HFFc6 (cell line): ENCODE measurements at places on chromosomes 6 and 20.

DNA sequence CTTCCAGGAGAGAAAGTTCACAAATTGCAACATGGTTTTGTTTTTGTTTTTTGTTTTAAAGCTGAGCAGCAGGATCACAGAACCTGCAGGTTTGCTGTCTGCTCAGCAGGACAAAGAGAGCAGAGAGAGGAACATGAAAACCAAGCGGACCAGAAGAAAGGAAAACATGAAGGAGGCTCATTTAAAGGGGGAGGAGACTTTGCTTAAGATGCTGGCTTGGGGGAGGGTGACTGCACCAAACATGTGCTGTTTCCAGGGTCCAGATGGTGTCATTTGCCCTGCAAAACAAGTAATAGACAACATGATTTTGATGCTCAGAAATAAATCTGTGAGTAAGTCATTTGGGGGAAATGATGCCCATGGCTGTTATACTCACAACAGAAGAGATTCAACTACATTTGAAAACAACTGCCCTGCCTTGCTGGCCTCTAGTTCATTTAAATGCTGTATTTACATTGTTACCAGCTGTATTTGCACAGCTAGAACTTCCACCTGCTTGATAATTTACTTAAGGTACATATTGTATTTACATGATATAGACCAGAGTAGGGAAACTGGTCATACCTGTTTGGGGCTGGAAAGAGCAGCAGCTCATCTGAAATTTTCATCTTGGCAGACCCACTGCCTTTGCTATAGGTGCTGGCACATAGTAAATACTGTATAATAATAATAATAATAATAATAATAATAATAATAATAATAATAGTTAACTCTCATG is 32.2 kb upstream of the CHD6 start:
- DNase-seq = no peak

GRCh38 chr20:53678990-53679596 is 85.5 kb upstream of the ZNF217 start:
- no peak for DNase-seq

- DNase-seq = no peak
Measured at GRCh38 chr6:111301946-111302345, 181.1 kb downstream of the REV3L start.

GRCh38 chr6:106132153-106132698 is 46.1 kb downstream of the PRDM1 start:
- DNase-seq = no peak

- no peak for DNase-seq
Measured at GRCh38 chr6:144156991-144157390, 6.7 kb downstream of the STX11 start.

- no peak for DNase-seq
Measured at GRCh38 chr20:40715491-40715890, 26.5 kb upstream of the MAFB start.

DNA sequence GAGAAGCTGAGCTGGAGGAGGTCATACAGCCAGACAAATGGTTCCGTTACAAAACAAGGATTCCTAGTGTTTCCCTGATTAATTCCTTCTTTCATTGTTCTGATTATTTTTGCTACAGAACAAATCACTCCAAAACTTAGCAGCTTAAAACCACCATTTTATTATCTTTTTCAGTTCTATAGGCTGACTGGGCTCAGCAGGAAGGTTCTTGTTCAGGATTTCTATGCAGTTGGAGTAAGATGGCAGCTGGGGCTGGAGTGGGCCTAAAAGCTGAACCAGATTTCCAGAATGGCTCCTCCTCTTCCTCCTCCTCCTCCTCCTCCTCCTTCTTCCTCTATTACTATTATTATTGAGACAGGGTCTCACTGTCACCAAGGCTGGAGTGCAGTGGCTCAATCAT is 112.2 kb upstream of the SHLD1 start:
- DNase-seq = no peak

- no peak for DNase-seq
Measured at GRCh38 chr6:133532908-133533307, 291.8 kb downstream of the EYA4 start.

DNA sequence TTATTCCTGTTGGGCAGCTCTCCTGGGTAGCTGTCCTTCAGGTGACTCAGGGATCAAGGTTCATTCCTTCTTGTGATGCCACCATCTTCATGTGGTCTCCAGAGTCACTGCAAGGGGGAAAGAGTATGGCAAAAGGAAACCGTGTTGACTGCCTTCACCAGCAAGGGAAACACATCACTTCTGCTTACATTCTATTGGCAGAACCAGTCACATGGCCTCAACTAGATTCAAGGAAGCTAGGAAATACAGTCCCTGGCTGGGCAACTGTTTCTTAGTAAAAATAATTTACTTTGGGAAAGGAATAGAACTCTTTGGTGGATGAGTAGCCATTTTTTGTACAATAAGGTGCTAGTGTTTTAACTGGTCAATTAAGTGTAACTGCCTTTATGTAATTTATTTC is 5.3 kb downstream of the ANKRD6 start:
- no peak for DNase-seq

- no peak for DNase-seq
Measured at GRCh38 chr20:23666698-23667097, 22.1 kb downstream of the CST4 start.

DNA sequence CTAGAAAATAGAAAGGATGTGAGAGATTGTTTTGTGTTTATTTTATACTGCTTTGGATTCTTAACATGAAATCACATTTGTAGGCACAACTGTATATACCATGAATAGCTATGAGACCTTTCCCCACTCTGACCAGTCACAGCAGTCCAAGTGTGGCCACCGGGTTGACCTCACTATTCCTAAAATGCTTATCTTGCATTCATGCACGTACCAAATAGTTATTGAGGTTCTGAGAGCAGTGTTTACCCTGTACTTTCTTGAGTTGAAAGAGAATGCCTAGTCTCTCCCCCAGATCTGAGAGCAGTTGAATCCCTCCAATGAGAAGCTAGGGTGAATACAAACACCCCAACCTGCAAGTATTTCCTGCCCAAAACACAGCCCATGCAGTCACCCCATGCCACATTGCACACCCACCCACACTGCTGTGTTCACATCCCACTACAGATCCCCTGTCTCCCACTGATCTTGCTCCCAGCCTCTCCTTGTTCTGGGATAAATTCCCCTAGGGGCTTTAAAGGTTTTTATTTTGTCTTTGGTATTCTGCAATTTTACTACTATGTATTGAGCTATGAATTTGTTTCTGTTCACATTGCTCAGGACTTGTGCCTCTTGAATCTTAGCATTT is 51.6 kb downstream of the GOPC start:
- no peak for DNase-seq

DNA sequence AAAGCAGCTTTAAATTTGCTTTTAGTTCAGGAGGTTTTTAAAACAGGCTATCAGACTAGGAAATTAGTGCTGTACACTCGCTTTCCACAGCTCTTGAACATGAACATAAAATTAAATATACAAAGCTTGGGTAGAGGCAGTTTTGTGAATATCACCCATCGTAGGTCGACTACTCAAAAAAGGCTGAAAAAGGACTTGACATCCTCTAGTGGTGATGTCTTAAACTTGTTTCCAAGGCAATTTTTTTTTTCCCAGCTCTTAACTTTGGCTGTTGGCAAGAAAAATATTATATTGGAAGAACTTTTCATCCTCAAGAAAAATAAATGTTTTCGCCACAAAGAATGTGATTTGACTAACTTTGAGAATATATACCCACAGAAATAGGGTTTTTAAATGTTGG is 2.9 kb downstream of the MAP7 start:
- peak; percentile 32 for DNase-seq

- no peak for DNase-seq
Measured at GRCh38 chr6:117506907-117507306, 24.4 kb downstream of the DCBLD1 start.

- no peak for DNase-seq
Measured at GRCh38 chr6:166393535-166393823, 10.7 kb upstream of the MPC1 start.

DNA sequence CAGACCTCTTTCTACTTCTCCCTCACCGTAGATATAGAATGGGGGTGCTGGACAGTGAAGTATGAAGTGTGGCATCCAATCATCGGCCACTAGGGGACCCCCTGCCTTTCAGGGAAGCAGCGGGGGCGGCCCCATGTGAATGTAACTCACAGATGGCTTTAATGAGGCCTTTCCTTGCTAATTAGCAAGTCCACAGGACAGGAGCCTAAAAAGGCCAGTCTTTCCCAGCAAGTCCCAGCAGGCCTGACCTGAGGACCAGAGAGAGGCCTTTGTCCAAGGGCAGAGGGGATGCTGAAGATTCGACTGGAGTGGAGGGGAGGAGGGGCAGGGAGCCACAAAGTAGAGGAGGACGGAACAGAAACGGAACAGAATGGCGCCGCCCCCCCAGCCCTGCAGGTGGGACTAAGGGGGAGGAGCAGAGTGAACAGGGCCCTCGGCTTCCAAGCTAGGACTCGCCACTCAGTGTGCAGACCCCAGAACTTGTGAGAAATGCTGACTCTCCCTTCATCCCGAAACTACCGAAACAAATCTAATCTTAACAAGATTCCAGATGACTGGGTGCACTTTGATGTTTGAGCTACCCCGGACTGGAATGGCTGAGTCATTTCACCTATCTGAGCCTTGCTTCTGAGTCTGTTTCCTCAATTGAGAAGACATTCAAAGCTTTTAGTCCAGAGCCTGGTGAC is 5.8 kb downstream of the C6orf132 start:
- peak; percentile 74 for DNase-seq

GRCh38 chr20:284172-284571 is 6.4 kb downstream of the C20orf96 start:
- no peak for DNase-seq

DNA sequence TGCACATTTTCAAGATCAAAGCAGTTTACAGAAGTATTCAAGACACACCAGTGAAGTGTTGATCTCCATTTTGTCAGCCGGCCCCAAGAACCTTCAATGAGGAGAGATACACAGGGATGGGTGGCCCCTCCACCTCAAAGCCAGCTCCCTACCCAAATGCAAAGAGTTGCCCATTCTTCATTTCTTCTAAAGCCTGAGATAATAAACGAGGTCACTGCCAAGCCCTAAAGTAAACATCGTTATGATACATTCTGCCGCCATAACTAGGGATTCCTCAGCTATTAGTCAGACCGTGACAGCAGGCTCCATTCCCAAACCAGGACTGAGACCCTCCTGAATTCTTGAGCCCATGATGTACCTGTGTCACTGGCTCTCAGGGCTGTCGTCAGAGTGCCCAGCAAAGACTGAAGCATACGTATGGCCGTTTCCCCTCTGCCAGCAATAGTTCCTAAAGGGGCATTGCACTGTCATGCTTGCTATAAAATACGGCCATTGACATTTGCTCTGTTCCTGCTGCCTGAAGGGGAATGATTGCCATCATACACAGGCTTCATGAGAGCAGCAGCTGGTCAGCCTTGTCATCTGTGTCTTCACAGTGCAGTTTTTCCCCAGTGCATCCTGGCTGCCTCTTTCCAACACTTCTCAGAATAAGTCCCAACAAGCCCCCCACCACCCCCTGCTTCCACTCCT is 41.7 kb downstream of the ISM1 start:
- no peak for DNase-seq

DNA sequence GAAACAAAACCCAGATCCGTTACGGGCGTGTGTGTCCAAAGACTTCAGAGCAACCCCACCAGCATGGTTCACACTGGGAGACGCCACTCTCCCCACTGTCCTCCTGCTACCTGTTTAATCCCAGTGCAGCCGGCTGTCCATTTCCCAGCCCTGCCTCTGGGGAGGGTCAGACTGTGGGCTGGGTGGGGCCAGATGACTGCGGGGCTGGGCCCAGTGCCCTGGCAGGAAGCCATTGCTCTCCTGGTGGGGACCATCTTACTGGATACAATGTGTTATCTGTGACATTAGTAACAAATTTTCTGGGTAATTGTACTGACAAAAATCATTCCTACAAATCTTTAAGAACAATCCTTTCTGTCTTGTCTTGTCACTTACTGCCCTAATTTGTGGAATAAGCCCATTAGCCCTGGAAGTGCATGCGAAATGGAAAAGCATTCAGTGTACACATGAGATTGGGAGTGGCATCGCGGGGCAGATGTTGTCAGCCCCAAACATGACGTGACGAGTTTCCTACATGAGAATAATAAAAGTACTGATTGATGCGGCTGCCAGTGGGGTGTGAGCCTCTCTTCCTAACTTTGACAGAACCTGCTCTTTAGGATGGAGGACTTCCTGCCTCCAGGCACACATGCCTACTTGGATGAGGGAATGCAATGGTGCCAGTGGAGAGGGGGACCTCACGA is 37.9 kb upstream of the PCMTD2 start:
- DNase-seq = no peak

DNA sequence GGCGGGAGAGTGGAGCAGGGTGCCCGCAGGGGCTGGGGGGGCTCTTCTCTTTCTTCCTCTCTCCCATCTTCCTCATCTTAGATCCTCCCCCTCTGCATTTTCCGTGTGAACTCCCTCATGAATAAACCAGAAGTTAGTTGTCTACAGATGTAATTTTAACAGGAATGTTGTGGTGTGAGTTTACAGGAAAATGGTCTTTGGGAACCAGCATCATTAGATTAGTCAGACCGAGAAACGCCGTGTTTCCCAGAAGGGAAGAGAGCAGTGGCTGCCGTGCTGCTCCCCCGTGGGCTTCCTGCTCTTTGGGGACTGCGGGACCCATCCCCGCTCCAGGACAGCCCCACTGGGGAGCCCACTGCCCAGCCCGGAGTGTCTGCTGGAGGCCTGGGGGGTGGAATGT is 3.4 kb downstream of the MYT1 start:
- DNase-seq = no peak

DNA sequence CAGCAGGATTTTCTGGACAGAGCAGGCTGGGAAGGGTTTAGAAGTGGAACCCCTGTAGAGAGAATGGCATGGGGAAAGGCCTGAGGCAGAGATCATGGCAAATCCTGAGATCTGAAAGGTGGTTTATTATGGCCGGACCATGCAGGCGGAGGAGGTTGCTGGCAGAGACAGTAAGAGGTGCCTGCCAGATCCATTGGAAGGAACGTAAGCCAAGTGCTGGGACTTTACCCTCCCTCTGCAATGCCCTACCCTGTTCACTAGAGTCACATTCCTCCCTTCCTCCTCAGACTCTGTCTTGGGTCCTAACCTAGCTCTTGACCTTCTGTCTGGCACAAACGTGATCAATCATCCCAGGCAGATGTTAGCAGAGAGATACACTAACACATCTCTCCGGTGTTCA is 66.4 kb upstream of the SLC22A23 start:
- DNase-seq = no peak

GRCh38 chr6:157135691-157136090 is 187.6 kb downstream of the TMEM242 start:
- peak; percentile 9 for DNase-seq

- DNase-seq = no peak
Measured at GRCh38 chr6:42229506-42230119, 12.0 kb upstream of the MRPS10 start.

GRCh38 chr6:148328876-148329555 is 13.6 kb upstream of the SASH1 start:
- DNase-seq = no peak

GRCh38 chr6:13373919-13374318 is 45.6 kb upstream of the TBC1D7 start:
- no peak for DNase-seq

- peak; percentile 25 for DNase-seq
Measured at GRCh38 chr6:31750411-31751022, 10.7 kb downstream of the MSH5 start.

DNA sequence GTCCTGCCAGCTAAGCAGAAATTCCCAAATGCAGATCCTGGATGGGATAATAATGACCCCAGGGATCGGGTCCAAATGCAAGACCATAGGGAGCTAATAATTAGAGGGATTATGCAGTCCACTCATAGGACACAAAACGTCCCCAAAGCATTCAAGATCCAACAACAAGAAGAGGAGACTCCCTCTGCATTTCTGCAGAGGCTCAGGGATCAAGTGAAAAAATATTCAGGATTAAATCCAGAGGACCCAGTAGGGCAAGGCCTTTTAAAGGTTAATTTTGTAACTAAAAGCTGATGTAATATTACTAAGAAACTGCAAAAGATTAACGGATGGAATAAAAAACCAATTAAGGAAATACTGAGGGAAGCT is 22.2 kb downstream of the HLA-A start:
- DNase-seq = no peak
